ENCODE measurements at places on chromosomes 6 and 20.

- no peak for DNase-seq
Measured at GRCh38 chr6:67666177-67666964, 968.7 kb upstream of the ADGRB3 start.

GRCh38 chr20:25036331-25036936 lies 21.5 kb downstream of the ACSS1 start:
- no peak for DNase-seq

GRCh38 chr6:136706430-136706829 lies 85.8 kb downstream of the MAP3K5 start:
- no peak for DNase-seq

DNA sequence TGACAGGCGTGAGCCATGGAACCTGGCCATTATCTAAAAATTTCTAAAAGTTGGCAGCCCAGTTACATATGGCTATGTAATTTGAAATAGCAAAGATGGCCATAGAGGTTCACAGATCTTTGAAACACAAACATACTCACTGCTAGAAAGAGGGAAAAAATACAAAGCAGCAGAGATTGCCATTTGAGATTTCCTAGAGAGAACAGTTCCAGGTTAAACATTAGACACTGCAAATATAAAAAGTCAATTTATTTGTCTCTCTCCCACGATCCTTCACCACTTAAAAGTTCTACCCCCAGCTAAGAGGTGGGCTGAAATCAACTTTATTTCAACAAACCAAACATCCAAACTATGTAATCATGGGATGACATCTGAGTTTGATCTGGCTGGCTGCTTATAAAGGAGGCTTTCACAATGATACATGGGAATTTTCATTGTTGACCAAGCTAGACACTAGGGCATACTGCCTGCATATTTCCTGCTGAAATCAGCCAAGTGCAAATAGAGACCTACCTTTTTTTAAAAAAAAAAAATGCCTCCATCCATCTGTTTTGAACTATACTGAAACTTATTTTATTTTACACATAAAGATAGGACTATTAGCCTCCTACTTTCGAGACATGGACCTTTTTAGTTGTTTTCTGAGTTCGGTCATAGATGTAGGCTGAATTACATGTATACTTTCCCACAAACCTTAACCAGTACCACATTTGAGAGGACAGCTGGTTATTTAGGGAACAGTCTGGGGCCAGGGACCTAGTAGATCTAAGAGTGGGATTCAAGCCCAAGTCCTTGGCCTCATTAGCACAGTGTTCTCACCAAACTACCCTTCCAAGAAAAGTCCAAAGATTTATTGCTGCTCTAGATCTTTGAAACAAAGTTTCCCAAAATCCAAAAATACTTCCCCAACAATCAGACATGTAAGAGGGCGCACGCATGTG lies 16.6 kb downstream of the DCDC2 start:
- DNase-seq: no peak

DNA sequence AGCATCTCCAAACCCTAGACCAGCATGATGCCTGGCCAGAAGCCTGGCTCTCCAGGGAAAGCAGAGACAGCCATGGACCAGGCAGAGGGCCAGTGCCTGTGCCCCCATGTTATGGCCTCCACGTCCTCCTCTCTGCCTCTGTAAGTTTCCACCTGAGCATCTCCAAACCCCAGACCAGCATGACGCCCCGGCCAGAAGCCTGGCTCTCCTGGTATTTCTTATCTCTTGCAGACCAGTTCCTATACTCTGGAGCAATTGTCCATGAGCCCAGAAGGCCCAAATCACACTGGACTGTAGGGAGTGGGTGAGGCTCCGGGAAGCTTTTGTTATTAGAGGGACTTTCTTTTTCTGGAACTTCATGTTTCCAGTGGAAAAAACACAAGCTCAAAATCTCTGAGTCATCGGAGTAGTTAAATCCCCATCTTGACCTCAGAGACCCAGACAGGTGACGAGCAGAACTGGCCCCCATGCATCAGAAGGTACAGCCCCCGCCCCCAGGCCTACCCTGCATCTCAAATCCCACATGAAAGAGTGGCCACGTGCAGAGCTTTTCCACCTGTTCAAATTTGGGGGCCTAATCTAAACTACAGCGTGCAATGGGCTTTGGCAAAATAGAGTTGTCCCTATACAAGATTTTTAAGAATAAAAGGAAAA lies 110.2 kb upstream of the FOXQ1 start:
- no peak for DNase-seq

GRCh38 chr6:41692080-41692675 lies 43.2 kb downstream of the TFEB start:
- no peak for DNase-seq

DNA sequence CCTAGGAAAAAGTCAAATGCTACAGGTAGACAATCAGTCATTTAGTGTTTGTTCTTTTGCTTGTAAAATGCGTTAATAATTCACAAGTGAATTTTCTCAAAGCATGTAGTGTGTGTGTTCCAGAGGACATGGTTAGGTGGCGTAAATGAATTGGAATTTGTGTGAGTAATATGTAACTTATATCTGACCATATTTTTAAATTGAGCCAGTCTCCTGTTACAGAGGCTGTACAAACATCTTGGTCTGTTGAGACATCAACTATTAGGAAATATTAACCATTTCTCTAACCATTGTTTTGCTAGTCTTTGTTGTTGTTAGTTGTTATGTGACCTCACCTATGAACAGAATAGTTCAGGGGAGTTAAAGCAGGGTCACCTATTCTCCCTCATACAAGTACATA lies 22.7 kb downstream of the MCM8 start:
- no peak for DNase-seq

- no peak for DNase-seq
Measured at GRCh38 chr6:162538643-162539064, 188.9 kb downstream of the PRKN start.

GRCh38 chr6:157412791-157413190 lies 31.8 kb downstream of the ZDHHC14 start:
- no peak for DNase-seq

GRCh38 chr6:37759221-37760144 lies 60.0 kb upstream of the ZFAND3 start:
- no peak for DNase-seq

DNA sequence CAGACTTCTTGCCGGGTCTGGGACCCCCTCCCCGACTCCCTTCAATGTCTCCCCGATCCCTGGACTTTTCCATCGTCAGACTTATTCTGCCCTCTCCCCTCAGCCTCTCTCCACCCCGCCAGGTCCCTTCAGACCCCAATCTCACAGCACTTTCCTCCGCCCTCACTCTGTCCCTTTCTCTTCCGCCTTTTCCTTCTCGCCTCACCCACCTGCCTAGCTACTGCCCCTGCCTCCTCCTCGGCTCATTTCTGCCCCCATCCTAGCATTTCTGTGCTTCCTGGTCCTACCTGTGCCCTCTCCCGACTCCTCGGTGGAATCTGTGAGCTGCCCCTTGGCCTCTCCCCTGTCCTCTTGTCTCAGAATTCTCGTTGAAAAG lies 616 bp downstream of the CHMP4B start:
- DNase-seq: no peak

DNA sequence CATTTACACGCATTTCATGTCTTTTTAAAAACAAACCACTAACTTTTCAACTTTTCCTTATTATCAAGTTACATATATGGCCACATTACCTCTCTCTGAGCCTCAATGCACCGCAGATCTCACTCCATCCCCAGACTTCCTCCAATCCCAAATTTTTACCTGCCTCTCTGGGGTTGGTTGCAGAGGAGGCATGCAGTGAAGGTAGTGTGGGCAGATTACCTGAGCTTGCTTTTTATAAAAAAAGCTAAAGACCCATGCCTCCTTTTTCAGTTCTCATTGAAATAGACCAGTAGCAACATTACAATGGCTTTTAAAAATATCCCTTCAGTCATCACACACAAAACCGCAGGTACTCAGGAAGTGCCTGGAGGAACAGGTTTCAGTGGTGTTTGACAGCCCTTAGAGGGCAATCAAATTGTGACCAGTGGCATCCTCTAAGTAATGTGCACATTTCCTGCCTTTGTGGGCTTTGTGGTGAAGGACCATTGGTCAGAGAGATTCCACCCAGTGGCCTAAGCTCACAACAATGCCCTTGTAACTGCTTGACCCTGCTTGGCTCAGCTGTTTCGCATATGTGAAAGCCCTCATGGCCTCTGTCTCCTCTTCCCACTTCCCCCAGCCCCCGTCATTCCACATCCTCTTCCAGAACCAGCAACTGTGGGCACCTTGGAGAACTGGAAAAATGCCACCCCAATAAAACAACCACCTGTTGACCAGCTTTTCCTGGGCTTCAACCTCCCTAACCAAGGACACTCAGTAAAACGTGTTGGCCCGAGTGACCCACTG lies 30.2 kb upstream of the IL17A start:
- DNase-seq: no peak

DNA sequence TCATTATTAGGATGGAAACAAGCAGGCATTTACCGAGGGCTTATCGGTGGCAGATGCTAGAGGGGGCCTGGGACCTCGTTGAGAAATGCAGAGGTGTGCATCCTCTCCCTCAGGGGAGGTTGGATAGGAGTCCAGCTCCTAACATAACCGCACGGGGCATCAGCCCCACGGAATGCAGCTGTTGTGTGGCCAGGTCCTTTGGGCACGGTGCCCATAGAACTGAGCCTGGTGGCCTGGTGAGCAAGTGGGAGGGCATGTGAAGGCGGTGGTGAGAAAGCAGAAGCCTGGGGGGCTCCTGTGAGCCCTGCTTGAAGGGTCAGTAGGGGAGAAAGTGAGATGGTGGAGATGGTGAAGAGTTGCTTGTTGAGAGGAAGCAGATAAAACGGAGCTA lies 143.7 kb downstream of the CDH26 start:
- no peak for DNase-seq

DNA sequence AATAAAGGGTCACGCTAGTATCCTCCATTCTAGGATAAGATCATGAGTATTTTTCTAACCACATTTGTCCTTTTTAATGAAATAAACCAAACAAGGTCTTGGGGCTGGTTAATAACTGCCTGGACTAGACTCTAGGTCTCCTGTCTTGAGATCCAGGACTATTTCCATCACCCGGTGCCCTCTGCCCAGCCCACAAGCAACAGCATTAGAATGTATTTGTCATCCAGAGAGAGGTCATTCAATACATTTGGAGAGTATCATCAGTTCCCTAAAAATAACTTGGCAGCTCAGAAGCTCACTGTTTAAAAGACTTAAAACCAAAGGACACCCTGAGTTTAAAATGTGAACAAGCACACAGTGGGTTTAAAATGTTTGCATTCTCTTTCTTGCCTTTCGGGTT lies 4.4 kb upstream of the RBM24 start:
- DNase-seq: no peak

GRCh38 chr6:137894779-137895385 lies 27.8 kb downstream of the TNFAIP3 start:
- DNase-seq: no peak

DNA sequence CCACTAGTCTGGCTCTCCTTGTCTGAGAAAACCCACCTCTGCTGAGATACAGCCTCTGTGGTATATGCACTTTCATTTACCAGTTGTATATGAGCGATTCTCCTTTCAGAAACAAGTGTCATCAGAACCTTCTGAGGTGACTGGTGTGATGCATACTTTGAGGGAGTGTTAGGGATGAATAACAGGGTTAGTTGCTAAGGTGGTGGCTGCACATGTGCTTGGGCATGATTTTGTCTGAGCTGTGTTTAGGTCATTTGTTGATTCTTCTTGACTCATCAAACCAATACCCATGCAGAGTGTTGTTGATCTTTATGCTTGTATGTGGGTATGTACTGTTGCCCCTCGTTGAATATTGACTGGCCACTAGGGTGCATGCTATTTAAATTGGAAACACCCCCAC lies 25.7 kb downstream of the DTD1 start:
- no peak for DNase-seq

Data from suprapubic skin (tissue), 4 donors.